ENCODE measurements at places on chromosomes 7 and 10.

- peak; percentile 86 for DNase-seq
These were observed 47.8 kb downstream of the SYPL1 start for GRCh38 chr7:106064316-106064715.

- DNase-seq = no peak
These were observed 17.0 kb upstream of the INSIG1 start for GRCh38 chr7:155280446-155281397.

DNA sequence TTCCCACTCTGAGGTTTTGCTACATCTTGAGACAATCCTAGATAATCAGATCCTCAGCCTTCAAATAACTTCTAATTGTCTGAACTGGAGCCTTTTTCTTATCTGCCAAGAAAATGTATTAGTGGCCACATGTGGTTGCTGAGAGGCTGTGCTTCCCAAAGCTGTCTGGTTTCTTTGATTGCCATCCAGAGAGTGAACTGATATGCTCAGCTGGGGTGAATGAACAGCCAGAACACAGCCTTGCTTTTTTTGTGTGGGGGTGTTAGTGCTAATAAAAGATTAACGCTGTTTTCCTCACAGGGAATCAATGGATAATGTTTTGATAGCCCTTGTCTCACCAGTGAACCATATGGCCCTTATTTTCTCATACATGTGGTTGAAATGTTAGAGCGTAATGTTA lies 66.9 kb downstream of the BBS9 start:
- DNase-seq = no peak

DNA sequence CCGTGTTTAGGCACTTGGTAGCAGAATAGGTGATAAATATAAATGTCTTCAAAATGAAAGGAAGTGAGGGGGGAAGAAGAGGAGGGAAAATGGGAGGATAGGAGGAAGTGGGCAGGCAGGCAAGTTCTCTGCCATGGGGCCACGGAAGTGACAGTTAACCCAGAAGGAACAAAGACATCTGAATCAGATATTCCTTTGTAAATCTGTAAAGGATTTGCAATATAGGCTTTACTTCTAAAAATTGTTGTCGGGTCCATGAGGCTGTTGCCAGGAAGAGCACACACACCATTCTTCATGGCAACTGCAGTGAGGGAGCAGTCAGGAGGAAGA lies 23.7 kb upstream of the RASSF4 start:
- no peak for DNase-seq

- no peak for DNase-seq
These were observed 373.1 kb downstream of the THSD7A start for GRCh38 chr7:11458736-11459483.

DNA sequence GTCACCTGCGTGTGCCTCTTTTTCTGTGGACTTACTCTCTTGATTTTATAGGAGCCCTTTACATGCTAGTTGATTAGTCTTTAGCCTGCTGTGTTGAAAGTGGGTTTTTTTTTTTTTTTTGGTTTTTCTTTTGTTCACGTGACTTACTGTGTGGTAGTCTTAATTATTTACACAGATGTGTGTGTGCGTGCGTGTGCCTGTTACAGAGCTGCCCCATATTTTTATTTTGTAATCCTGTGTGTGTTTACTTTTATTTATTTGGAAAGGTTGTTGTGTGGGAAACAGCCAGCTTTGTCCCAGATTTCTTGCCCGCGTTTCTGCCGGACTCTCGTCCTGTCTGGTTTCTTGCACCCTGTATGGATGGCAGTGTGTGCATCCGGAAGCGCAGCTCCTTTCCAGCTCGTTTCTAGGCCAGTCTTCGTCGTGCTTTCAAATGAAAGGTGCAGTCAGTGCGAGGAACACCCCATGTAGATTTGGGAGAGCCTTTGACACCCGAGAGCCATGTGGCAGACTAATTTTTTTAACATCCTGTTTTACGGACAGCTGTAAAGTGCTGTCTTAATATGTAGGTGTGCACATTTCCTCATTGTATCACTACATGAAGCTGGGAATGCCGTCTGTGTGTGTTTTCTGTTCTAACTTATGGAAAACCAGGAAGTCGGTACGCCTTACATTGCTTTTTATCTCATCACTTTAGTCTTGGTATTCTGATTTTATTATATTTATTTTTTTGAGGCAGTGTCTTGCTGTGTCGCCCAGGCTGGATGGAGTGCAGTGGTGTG lies 55.6 kb downstream of the DNAJB6 start:
- DNase-seq = no peak

DNA sequence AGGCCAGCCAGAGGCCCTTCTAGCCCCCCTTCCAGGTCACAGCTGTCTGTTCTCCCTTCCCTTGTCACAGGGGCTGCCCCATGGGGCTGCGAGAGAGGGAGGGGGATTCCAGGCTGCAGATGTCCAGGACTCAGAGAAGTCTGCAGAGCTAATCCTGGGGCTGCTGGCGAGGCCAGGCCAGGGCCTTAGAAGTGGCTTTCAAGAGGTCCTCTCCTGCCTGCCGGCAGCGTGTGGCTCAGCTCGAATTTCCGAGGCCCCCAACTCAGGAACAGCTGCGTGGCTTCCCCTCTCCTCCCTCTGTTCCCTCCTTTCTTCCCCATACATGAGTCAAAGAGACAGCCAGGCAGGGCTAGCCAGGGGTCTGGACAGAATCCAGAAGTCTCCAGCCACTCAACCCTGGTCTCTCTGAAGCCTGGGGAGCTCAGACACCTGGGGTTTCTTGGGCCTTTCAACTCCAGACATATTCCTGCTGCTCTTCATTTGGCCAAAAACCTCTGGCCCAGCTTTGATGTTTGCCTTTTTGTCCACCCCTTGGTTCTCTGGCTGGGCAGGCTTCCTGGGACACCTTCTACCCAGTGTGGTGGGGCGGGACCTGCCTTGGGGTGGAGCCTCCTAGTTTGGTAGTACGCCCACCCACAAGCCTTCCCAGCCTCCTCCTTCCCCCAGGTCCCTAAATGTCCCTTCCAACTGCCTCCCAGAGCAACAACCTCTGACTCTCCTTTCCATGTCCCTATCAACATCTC lies 21.8 kb upstream of the EIF5AL1 start:
- no peak for DNase-seq

DNA sequence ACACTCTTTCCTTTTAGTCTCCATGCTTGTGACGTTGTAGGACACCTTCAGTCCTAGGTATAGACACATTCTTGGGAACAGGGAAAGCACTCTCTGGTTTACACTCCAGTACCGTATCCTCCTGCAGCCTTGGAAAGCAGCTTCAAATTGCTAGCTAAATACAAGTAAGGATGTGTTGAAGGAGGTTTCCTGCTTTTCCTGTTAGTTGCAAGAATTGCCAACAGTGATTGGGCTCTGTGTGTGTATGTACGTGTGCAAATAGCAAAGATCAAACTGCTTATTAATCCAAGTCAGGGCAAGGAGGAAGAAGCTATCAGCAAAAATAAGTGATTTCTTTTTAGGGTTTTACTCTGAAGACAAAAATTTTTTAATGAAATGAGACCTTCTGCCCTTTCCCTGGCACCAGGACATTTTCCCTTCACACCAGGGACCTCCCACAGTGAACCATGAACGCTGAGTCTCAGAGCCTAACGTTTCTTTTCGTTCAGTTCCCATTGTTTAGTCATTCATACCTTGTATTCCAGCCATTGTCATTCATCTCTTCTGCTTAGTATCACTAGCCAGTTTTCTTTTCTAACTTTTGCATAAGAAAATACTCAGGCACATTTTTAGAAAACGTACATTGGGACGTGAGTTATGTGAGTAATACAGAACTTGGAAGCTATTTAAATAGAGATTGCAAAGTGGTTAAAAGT lies 36.9 kb upstream of the AUTS2 start:
- no peak for DNase-seq

DNA sequence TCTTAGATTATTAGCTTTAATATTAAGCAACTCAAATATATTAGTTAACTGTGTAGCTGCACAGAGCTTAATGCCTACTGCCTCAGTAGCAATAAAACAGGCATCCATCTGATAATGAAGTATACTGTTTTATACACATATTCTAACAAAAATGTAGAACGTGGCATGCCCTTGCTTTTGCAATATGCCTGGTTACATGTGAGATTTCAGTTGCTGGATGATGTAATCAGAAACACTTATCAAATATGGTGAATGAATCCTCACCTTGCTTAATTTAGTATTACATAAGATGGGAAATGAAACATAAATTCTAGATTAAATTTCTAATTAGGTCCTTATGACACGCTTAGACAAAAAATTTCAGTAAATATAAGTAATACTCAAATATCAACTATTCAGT lies 8.0 kb downstream of the DNAJC1 start:
- DNase-seq = no peak

DNA sequence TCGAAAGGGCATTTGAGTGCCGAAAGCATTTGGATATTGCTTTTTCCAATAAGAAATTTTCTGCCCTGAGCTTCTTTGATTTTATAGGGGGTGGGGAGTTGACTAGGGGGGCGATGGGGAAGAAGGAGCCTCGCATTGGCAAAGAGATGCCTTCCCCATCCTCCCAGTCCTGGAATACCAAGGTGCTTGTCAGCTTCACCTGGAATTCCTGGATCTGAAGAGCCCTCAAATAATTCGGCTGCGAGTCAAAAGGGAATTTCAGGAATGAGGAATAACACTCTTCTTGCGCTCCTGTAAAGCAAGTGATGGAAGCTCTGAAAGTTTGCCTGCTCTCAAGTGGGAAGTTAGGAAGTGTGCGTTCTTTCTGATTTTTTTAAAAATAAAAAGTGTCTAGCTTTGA lies 7.3 kb downstream of the NXPH1 start:
- no peak for DNase-seq

GRCh38 chr7:47264021-47264651 lies 317.8 kb downstream of the TNS3 start:
- DNase-seq = no peak

GRCh38 chr10:119597405-119598186 lies 832 bp upstream of the TIAL1 start:
- peak; percentile 73 for DNase-seq

- DNase-seq = no peak
These were observed 9.4 kb upstream of the GTPBP10 start for GRCh38 chr7:90337106-90337505.
